ENCODE measurements at places on chromosomes 7 and 10. TPM values are rescaled to one million over a fixed set of nuclear protein-coding genes. Genes with fewer than 3 reads are reported as not detected.

- DNase-seq: no peak
Observed at GRCh38 chr10:27911539-27911938, 87.3 kb downstream of the ODAD2 start.

- no peak for DNase-seq
Observed at GRCh38 chr7:115221456-115221855, 299.6 kb downstream of the MDFIC start.

GRCh38 chr7:112190120-112190519 lies 16.1 kb downstream of the DOCK4 start:
- DNase-seq: no peak

Gene ST8SIA6
- total RNA-seq: 0.38 TPM

All from activated CD4-positive, alpha-beta memory T cell treated with anti-CD3 and anti-CD28 coated beads for 36 hours (primary cell).